Endothelial cell (in vitro differentiated cells): ENCODE measurements at places on chromosomes 16 and 17. TPM values are rescaled to one million over a fixed set of nuclear protein-coding genes. Genes with fewer than 3 reads are reported as not detected.
A peak's percentile ranks its signal among the peaks of the same experiment; 100 is the strongest.

DNA sequence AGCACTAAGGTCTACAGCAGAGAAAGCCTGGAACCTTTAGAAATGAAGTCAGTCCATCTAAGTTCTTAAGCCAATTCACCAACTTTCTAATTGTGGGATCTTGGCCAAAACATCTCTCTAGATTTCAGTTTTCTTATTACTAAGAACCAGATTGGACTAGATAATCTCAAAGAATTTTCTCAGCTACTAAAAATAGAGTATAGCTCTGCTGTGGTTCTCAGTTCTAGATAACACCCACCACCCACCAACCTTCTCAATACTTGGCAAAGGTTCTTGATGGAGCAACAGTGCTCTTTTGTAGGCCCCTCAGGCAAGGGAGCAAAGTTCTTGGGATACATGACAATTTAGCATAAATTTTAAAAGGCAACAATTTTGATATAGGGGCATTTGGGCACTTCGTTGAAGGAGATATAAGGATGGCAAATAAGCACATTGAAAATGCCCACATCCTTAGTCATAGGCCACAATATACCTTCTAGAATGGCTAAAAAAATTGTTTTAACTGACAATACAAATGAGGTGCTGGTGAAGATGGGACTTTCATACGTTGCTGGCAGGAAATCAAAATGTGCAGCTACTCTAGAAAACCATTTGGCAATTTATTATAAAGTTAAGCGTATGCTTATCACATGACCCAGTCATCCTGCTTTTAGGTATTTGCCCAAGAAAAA lies 74.4 kb upstream of the TMEM132E start:
- no peak overlapping the region for H3K27ac ChIP-seq
- H3K27me3 ChIP-seq = peaks cover 2% of the 10 kb centered on the region
- no peak overlapping the region for H3K4me3 ChIP-seq
- no peaks in the 10 kb centered on the region for H3K4me1 ChIP-seq

Gene AOC2
- total RNA-seq = 6.2 TPM

DNA sequence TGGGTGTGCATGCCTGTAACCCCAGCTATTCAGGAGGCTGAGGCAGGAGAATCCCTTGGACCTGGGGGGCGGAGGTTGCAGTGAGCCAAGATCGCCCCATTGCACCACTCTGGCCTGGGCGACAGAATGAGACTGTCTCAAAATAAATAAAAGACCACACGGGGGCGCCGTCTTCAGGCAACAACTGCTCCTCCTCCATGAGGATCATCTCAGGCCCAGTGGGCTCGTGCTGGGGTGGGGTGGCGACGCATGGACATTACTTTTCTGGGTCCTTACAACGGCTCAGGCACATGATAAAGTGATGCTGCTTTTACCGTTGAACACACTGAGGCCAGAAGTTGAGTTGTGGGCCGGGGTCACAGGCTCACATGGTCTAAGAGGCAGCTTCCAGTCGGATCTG lies 56.2 kb downstream of the PRMT7 start:
- peak; percentile 66 for DNase-seq
- H3K27me3 ChIP-seq = peaks cover 9% of the 10 kb centered on the region
- H3K4me1 ChIP-seq = peaks cover 2% of the 10 kb centered on the region
- no peaks in the 10 kb centered on the region for H3K36me3 ChIP-seq
- no peak overlapping the region for H3K27ac ChIP-seq
- H3K4me3 ChIP-seq = no peak overlapping the region

- peak within 1 kb of the TSS; percentile 99 for H3K27ac ChIP-seq
- H3K27me3 ChIP-seq = peaks cover 18% of the 10 kb centered on the region
- peak within 1 kb of the TSS; percentile 99 for H3K4me3 ChIP-seq
- peak; percentile 94 for DNase-seq
Observed at GRCh38 chr16:47460711-47461597, at the start of the genes ITFG1 and PHKB. Gene ITFG1, minus strand, starts transcription at chr16:47461063. Its CDS starts 18 bp downstream, at chr16:47461045. Gene PHKB, plus strand, starts transcription at chr16:47461331. Its CDS starts 20 bp downstream, at chr16:47461351.

Gene SLC47A1
- 6.8 TPM for total RNA-seq

DNA sequence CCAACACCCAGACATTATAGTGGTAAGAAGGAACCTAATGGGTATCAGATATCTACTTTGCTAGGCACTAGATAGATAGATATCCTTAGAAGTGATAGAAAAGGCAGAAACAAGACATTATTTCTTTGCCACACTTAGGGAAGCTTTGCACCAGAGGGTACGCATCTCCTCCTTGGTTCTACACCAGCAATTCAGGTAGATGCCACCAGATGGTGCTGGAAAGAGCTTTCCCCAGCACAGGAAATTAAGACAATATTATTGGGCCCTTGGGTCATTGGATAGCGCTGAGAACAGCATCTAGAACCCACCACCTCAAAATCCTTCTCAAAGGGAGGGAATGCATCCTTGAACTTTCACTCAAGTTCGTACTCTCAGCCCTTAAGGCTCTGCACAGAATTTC lies 173.8 kb upstream of the CCL2 start:
- no peaks in the 10 kb centered on the region for H3K36me3 ChIP-seq
- H3K27ac ChIP-seq = no peak overlapping the region
- peak; percentile 21 for DNase-seq
- peaks cover 3% of the 10 kb centered on the region for H3K27me3 ChIP-seq
- peaks cover 7% of the 10 kb centered on the region for H3K4me1 ChIP-seq

Gene CMTM1
- 8.3 TPM for total RNA-seq
